Natural killer cell treated with Interleukin-12 subunit alpha and Interleukin-12 subunit beta and Interleukin-15 and Interleukin-18, amount 100 ng/mL, for 72 hours (primary cell): ENCODE measurements at places on chromosomes 7 and 10. TPM values are rescaled to one million over a fixed set of nuclear protein-coding genes. Genes with fewer than 3 reads are reported as not detected.
A peak's percentile ranks its signal among the peaks of the same experiment; 100 is the strongest.

- peak overlapping the region; percentile 97 for H3K4me3 ChIP-seq
- DNase-seq = no peak
- peaks cover 14% of the 10 kb centered on the region for H3K4me1 ChIP-seq
- no peak overlapping the region for H3K27ac ChIP-seq
Observed at GRCh38 chr10:63464402-63465292, 1.1 kb downstream of the JMJD1C start.

DNA sequence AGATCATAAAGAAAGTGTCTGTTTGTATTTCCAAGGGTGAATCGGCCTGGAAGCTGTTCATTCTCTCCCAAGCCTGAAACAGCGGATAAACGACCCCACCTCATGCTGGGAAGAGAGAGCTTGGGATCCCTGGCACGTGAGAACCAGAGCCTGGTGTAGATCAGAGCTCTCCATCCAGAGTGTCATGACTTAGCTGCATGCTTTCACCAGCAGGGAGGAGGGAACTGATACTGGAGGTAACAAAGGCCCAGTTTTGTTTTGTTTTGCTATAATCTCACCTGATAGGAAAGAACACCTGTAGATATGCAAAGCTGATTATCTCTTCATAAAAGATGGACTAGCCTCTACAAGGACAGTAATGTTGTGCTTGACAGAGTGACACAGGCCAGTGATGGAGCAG, 236.6 kb downstream of the POM121L12 start:
- no peak for DNase-seq
- H3K36me3 ChIP-seq = peaks cover 5% of the 10 kb centered on the region
- H3K4me3 ChIP-seq = no peak overlapping the region
- no peaks in the 10 kb centered on the region for H3K27me3 ChIP-seq
- H3K4me1 ChIP-seq = no peaks in the 10 kb centered on the region

DNA sequence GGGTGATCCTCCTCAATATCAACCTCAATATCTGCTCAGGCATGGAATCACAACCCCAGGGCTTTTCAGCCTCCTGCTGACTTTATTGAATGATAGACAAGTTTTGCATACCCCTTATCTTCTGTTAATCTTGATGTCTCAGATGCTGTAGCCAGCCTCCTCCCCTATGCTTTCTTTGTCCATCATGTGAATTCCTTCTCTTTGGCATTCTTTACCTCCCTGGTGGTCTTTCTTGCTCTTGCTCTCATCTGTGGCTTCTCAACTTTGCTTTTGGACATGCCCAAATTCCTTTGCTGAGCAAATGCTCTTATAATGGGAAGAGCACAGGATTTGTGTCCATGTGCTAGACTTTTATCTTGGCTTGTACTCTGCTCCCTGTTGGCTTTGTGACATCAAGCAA, 73.4 kb upstream of the FAM13C start:
- no peak overlapping the region for H3K4me3 ChIP-seq
- no peaks in the 10 kb centered on the region for H3K36me3 ChIP-seq
- no peaks in the 10 kb centered on the region for H3K27me3 ChIP-seq

DNA sequence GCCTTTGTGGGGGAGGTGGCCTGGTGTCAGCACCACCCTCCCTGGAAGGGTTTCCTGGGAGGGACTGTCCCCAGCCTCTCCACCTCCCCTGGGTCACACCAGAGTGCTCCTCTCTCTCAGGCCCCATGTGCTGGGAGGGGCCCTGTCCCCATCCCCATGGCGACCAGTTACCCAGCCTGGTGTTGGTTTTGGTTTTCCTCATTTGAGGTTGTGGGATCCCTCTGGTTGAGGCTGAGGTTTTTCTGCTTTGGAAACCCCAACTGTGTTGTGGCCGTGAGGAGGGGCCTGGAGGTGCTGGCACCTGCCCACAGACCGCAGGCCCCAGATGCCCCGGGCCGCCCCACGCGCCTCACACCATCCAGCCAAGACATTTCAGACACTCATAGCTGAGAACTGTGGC, 106.3 kb downstream of the GRK5 start:
- H3K36me3 ChIP-seq = peaks cover 13% of the 10 kb centered on the region
- peaks cover 27% of the 10 kb centered on the region for H3K27me3 ChIP-seq
- H3K27ac ChIP-seq = peak overlapping the region; percentile 86
- DNase-seq = peak; percentile 89
- H3K4me1 ChIP-seq = peaks cover 67% of the 10 kb centered on the region
- peak overlapping the region; percentile 72 for H3K4me3 ChIP-seq

DNA sequence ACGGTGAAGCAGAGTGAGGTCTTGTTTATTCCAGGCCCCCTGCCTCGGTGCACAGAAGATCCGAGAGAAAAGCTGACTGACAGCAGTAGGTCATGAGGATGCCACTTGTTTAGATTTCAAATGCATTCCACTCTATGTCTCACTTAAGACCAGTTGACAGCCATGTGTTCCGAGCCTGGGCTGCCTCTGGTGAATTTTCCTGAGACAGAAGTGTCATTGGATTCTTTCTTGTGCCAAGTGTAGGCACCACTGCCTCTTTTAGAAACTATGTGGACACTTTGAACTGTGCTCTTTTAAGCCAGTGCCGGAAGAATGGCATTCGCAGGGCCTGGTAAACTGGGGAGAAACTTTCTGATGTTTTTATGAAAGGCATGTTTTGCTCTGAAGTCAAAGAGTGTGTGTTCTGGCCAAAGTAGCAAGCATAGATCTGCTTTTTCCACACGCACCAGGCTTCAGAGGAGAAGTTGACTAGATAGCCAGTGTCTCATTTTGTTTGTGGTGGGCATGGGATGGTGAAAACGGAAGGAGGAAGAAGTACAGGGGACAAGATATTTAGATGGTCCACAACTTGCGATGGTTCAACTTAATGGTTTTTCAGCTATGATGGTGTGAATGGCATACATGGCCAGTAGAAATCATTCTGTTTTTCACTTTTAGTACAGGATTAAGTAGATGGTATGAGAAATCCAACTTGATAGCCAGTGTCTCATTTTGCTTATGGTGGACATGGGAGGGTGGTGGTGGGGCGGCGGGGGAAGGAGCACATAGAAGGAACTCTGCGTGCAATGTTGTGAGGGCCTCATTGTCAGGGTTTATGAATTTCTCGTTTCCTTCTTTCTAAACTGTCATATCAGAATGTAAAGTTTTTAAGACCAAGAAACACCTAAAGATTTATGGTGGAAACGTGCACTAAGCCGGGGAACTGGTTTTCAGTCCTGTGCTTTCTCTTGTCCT, 41.5 kb downstream of the CYP17A1 start:
- no peak for DNase-seq
- H3K4me3 ChIP-seq = peak overlapping the region; percentile 66
- H3K4me1 ChIP-seq = peaks cover 33% of the 10 kb centered on the region
- H3K36me3 ChIP-seq = no peaks in the 10 kb centered on the region
- no peaks in the 10 kb centered on the region for H3K27me3 ChIP-seq
- peak overlapping the region; percentile 63 for H3K27ac ChIP-seq

DNA sequence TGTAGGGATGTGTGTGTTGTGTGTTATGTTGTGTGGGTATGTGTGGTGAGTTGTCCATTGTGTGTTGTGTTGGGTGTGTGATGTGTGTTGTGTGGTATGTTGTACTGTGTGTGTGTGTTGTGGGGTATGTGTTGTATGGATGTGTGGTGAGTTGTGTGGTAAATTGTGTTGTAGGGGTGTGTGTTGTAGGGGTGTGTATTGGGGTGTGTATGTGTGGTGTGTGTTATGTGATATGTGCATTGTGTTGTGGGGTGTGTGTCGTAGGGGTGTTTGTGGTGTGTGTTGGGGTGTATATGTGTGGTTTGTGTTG, 97.8 kb upstream of the PODXL start:
- H3K27me3 ChIP-seq = peaks cover 6% of the 10 kb centered on the region
- H3K27ac ChIP-seq = no peak overlapping the region
- H3K4me3 ChIP-seq = no peak overlapping the region
- H3K4me1 ChIP-seq = peaks cover 11% of the 10 kb centered on the region
- no peaks in the 10 kb centered on the region for H3K36me3 ChIP-seq

- H3K4me3 ChIP-seq = peak overlapping the region; percentile 99
- peaks cover 63% of the 10 kb centered on the region for H3K4me1 ChIP-seq
- H3K27me3 ChIP-seq = peaks cover 2% of the 10 kb centered on the region
- peaks cover 6% of the 10 kb centered on the region for H3K36me3 ChIP-seq
- peak overlapping the region; percentile 96 for H3K27ac ChIP-seq
- no peak for DNase-seq
Observed at GRCh38 chr7:131108212-131108940, 219.3 kb upstream of the MKLN1 start.

Gene CUBN
- 1.6 TPM for total RNA-seq

Gene CXCL12
- total RNA-seq = not detected

Gene MACC1
- total RNA-seq = 2.6 TPM

Gene CTNNA3
- not detected for total RNA-seq
